ENCODE measurements at places on chromosomes 16 and 17.

DNA sequence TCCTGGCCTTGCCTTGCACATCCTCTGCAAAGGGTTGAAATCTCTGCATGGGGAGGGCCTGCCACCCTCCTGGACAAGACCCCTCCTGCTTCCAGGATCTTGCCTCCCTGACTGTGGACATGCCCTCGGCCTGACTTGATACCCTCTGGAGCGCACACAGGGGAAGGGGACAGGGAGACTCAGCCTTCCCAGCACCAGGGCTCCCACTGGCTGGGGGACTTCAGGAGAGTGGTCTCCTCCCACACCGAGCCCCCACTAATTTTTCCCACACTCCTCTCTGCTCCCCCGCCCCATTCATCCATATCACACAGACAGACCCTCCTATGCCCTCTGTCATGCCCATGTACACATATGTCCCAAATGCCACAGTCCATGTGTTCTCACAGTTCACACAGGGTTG, 14.3 kb downstream of the SGCA start:
- no peak for DNase-seq

DNA sequence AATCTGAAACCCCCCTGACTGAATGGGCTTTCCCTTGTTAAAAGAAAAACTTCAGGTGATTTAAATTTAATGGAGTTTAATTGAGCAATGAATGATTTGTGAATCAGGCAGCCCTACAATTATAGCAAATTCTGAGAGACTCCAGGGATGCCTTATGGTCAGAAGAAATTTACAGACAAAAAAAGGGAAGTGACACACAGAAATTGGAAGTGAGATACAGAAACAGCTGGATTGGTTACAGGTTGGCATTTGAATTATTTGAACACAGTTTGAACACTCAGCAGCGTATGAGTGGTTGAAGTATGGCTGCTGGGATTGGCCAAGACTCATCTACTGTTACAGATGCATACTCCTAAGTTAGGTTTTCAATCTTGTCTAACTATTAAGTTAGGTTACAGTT, 19.0 kb upstream of the CPHXL start:
- DNase-seq: no peak

DNA sequence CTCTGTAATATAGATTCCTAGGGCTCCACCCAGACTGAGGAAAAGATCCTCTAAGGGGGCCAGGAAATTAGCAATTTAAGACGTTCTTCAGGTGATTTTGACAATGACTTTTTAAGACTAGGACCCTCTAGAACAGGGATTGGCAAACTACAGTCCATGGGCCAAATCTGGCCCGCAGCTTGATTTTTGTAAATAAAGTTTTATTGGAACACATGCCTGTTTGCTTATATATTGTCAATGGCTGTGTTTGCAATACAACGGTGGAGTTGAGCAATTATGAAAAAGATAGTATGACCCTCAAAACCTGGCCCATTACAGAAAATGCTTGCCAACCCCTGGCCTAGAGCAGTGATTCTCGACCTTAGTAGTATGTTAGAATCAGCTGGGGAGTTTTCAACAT, 181.9 kb downstream of the SOX9 start:
- DNase-seq: no peak

DNA sequence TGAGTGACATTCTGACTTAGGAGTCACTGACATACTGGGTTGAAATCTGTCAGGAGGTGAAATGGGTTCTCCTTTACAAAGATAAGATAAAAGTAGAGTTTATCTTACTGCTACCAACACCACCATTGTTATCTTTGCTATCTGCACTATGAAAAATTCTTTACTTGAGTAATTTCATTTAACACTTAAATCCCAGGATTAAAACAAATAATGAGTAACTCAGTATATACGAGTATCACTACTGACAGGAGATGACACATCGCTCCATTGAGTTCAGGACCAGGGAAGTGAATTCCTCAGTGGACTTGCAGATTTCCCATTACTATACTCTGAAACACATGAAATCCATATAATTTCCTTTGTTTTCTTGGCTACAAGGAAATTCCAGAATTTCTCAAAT, 242.1 kb upstream of the NLRP1 start:
- no peak for DNase-seq

DNA sequence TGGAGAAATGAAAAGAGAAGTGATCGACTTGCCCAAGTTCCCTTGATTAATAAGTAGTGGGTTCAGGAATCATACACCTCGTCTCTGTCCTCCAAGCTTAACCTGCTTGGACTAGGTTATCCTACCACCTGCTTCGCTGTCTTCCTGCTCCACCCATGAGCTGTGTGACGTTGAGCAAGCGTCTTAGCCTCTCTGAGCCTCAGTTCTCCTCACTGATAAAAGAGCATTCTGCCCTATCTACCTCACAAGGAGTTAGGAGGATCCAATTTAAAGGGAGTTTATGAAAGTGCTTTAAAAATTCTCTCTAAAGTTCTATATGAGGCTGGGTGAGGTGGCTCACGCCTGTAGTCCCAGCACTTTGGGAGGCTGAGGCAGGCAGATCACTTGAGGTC, 9.5 kb upstream of the BHLHA9 start:
- DNase-seq: no peak

DNA sequence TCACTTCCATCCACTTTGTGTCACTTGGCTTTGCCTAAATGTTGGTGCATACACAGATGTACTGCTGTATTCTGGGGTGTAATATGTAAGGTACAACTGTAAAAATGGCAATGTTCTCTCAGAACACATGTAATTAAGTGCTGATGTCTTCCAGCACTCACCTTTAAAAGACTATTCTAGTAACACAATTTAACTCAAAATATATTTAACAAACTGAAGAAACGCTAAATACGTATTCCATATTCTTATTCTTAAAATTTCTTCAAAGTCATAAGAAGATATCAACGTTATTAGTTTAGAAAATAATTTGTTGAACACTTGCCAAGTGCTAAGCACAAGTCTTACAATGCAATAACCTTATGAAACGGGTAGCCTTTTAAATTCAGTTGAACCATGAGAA, 3.6 kb downstream of the CMC2 start:
- DNase-seq: no peak

- no peak for DNase-seq
These were observed 3.2 kb downstream of the CCL3 start for GRCh38 chr17:36086791-36087190.

DNA sequence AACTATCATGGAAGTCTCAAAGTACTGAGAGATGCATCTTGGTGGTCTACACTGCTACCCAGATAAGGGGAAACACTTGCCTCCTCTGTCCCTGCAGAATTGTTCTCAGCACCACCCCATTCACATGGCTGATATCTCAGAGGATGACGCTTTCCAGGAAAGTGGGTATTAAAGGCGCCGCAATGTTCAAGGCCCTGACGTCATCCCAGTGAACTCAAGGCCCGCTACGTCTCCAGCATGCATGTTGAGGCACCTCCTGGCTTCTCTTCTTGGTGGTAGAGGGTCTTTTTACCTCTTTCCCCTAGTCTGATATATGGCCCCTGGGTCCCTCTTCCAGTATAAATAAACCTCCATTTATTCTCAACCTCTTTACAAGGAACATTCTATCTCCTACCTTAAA, 1.0 kb downstream of the OR1A1 start:
- DNase-seq: no peak

DNA sequence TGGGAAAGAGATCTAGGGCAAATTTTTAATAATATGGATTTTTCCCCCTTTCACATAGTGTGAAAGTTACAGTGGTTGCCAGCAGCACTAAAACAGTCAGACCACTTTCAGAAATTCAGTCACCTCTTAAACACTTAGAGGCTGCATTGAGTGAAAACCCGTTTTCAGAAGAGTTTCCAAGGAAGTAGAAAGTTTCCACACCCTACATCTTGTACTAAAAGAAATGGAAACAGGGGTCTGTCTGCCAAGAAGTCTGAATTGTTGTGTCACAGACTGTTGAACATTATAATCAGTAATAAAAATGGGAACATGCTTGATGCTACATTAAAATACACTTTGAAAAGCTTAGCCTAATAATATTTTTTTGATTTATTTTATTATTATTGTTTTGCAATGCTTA, 278.9 kb upstream of the KCNJ16 start:
- DNase-seq: no peak

DNA sequence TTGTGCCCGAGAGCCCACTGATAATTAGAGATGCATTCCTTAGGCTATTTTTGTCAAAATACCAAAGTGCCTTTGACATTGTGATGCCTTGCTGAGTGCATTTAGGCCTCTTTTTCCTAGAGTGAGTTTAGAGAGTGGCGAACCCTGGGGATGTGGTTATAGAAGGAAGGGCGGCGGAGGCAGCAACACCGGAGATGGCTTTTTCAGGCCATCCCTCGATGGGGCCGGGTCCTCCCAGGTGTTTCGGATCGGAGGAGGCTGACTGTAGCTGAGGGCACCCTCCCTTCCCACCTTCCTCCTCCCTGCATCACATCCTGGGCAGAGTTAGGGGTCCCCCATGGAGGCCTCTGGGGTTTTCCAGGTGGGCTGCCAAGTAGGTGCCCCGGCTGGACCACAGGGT, 6.6 kb upstream of the SNAI3 start:
- DNase-seq: no peak

GRCh38 chr17:56737421-56738161, 96.1 kb downstream of the C17orf67 start:
- no peak for DNase-seq

DNA sequence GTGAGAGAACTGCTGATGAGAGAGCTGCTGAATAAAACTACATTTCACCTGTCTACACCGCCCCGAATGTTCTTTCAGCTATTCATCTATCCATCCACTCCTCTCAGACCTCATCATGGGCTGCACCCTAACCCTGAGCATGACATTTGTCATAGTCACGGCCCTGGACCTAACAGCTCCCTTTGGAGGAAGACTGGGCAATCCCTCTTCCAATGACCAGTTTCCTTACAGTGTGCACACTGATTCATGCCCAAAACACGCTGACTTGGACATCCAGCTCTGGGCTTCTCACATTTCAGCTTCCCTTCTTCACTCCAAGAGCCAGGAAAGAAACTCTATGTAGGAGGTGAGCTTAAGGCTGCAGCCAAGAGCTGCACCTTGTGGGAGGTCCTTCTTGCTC, 41.8 kb upstream of the ARL4D start:
- DNase-seq: no peak

DNA sequence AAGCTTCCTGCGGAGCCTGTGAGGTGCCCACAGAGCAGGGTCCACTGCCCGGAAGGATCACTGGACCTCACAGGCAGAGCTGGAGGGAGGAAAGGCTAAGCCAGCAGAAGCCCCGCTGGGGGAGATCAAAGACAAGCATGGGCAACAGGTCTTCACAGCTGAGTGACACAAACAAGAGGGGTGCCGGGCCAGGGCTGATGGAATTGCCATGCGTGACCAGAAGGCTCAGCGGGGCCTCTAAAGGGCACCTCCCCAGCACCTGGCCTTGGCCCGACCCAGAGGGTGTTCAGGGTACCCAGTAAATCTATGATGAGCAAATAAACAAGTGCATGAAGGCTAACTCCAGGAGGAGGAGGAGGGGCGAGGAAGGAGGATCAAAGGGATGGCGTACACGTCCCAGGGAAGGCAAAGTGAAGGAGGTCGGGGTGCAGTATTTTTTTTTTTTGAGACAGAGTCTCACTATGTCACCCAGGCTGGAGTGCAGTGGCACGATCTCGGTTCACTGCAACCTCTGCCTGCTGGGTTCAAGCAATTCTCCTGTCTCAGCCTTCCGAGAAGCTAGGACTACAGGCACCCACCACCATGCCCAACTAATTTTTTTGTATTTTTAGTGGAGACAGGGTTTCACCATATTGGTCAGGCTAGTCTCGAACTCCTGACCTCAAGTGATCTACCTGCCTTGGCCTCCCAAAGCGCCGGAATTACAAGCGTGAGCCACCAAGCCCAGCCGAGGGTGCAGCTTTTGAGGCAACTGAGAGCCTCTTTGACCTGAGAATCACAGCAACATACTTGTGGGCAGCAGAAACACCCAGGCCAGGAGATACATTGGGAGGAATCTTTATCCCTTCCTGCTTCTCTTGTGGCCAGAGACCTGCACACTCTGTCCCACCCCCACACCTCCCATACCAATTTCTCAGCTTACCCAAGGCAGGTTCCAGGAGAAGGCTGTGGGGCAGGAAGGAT, 16.1 kb upstream of the EXOC7 start:
- DNase-seq: no peak

- no peak for DNase-seq
These were observed 638.0 kb downstream of the MAF start for GRCh38 chr16:78962457-78962929.

GRCh38 chr17:4693416-4693815, 10.5 kb downstream of the PELP1 start:
- no peak for DNase-seq

GRCh38 chr17:59432657-59433056, 101.2 kb downstream of the YPEL2 start:
- no peak for DNase-seq

DNA sequence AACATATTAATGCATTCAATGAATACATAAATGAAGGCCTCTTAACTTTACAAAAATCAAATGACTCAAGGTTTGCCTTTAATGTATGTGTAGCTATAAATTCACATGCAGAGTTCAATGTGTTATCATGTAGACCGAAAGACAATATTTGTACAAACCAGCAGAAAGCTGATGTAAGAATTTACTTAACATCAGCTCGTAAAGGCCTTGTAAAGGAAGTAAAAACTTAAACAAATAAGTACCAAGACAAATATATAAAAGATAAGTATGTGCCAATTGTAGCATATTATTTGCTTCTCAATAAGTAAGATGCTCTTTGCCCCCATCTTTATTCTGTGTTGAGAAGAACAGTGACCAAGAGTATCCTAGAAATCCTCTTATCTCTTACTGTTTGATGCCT, 105.7 kb downstream of the SYCE1L start:
- DNase-seq: no peak

GRCh38 chr17:58094118-58094517, 10.9 kb downstream of the DYNLL2 start:
- DNase-seq: no peak

DNA sequence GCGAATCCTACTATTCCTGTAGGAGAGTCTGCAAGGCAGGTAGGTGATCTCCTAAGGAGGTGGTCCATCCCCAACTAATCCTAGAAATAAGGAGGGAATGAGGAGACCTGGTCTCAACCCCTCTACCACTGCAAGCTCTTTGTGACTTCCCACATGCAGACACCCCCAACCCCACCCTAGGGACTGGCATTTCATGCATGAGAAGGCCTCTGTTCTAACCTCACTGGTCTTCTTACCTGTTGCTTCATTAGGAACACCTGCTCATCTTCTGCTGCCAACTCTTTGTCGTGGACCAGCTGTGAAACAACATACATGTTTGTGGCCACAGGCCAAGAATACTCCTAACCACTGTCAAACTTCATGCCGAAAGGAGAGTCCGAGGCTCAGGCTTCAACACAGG, 22.6 kb downstream of the DYNC1LI2 start:
- no peak for DNase-seq
